ENCODE measurements at places on chromosomes 1 and 21.

GRCh38 chr1:104765085-104765484, 1015.4 kb downstream of the AMY1C start:
- DNase-seq, result peak; percentile 59

DNA sequence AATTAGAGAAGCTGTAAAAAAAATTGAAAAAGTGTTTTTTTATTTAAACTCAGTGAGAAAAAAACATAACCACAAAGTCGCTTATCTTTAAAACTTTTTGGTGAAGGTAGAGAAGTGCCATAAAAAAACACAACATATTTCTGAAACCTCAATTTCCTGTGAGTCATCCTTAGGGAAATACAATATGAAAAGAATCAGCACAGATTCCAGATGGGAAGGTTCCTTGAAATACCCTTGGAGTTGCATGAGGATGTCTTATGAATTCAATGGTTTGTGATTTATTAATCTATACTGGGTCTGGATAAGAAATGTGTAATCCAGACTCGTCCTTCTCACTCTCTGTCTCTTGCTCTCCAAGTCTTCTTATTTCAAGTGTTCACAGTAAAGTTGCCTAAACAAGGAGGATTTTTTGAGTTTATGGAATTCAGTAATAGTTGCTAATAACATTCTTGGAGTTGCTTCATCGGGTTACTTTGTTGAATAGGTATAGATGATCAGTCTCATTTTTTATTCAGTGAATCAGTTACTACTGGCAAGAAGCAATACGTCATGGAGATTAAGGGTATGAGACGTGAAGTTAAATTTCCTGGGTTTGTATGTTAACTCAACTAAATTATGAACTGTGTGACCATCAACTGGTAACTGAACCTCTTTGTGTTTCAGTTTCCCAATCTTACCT, 191.4 kb downstream of the KCNK2 start:
- DNase-seq, result no peak

- DNase-seq, result no peak
Measured at GRCh38 chr1:73886716-73887115, 311.3 kb downstream of the LRRIQ3 start.

GRCh38 chr1:89721351-89721750, 88.4 kb downstream of the LRRC8C start:
- DNase-seq, result peak; percentile 70

Measured in suppressor macrophage treated with lipopolysaccharide for 1 hour (primary cell).